ENCODE measurements at places on chromosomes 5 and 9.

DNA sequence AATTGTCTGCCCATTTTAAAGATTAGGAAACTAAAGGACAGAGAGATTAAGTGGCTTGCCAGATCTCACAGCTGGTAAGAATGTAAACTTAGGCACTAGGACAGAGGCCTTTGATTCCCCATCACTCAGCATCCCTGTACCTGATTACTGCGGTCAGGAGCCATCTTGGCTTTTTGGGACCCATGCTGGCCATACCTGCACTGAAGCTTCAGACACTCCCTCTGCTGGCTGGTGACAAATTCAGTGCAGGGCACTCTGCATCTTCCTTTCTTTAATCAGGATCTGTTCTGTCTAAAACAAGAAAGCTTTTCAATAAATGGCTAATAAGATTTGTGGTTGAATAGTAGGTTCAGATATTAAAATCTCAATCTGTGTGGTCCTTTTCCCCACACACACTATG lies 215.5 kb upstream of the RORB start:
- peak; percentile 17 for DNase-seq

DNA sequence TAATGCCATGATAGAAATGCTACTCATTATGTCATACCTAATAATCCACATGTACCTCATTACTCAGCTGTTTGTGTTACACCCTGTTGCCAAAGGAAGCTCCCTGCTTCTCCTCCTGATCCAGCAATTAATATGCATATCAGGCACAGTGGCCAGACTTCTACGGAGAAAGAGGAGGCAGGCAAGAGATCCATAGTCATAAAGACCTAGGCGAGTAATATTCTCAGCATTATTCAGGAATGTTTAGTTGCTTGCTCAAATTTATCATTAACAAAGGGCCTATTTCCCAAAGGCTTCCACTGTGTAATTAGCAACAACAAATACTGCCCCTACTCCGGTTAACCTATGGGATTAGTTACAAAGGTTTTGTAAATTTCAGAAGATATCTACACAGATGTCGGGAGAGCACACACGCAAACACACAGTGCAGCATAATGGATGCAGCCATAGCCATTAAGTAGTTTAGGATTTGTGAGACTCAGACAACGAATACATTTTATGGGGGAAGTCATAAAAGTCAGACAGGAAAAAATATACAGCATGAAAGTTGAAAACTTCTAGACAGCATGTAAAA lies 192.6 kb downstream of the EFNA5 start:
- DNase-seq = no peak

- no peak for DNase-seq
Observed at GRCh38 chr5:109304309-109304708, 105.5 kb downstream of the PJA2 start.

DNA sequence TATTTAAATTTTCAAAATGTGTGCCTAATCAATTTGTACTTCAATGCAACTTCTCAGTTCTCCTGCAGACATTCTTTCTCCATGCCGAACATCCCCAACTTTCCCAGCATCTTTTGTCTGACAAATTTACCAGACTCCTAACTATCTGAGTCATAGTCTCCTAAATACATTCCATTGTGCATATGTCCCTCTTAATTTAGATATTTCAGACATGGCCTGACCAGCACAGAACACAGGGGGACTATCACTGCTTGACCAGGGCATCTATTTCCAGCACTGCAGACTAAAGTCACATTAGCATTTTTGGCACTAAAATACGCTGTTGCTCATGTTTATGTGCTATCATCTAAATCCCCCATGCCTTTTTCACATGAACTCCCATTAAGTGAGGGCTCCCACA lies 71.9 kb downstream of the ITGA1 start:
- no peak for DNase-seq

DNA sequence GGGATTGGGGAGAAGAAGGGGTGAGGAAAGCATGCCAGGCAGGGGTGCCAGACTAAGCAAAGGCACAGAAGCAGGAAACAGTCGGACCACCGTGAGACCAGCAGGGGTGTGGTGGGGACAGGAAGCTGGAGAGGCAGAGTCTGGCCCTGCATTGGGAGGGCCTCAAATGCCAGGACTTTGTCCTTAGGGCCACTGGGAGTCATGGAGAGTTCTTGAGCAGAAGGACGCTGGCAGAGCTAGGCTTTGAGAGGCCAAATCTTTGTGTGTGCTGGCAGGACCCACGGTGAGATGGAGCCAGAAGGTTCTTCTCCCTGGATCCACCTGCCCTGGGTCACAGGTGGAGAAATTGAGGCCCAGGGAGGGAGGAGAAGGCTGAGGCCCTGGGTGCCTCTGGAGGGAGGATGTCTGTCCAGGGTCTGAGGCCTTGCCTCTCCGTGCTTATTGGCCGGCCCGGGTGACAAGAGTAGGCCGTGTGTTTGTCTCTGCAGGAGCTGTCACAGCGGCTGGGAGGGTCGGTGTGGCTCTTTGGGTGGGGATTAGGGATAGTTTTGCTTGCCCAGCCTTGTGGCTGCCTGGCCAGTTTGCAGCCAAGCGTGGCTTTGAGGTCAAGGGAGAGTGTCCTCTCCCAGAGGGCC lies 1.8 kb upstream of the ENG start:
- no peak for DNase-seq

DNA sequence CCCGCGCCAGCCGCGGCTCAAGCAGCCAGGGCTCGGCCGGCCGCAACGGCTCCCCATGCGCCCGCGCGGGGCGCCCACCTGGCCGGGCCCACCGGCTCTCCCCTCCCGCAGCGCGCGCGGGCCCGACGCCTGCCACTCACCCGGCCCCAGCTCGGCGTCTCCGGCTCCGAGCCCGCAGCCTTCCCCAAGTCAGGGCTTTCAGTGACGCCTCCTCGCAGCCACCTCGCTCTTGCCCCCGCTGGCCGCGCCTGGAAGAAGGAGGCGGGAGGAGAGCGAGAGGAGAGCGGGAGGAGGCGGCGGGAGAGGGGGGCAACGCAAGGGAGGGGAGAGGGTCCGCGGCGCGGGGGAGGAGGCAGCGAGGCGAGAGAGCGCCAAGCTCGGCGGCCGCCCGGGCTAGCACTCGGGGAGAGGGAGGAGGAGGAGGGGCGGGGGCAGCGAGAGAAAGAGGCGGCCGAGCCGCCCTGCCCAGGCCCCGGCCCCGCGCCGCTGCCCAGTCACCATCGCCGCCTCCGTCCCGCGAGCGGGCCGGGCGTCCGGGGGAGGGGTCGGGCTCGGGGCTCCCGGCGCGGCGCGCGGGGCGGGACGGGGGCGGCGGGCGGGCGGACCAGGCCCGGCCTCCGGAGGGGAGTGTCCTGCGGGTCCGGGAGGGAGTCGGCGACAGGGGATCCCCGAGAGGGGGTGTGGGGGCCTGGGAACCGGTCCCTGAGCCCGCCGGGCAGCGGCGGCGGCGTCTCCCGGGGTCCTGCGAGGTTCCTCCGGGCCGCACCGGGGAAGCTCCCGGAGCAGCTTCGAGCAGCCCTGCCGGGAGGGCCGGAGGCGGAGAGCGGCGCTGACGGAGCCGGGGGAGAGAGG lies at the start of gene LHFPL2:
Gene LHFPL2, minus strand, starts transcription at position 414 of the 852 bp plus-strand sequence. CDS start 138,559 bp downstream, outside the sequence.
- peak; percentile 51 for DNase-seq

- no peak for DNase-seq
Observed at GRCh38 chr5:61813361-61813760, 481.3 kb downstream of the ZSWIM6 start.

DNA sequence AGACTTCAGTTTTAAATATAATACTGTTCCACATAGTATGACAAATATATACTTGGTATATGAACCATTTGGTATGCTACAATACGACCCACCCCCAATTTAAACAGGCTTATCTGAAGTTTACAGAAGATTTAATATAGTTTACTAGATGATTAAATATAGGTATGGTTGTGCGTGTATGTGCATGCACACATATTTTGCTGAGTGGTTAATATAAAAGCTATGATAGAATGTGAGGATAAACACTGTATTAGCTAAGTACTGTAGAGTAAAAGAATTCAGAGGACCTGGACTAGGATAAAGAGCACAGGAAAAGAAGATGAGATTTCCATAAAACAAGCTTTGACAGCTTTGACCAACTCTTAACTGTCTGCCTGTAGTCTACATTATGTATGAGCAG lies 356.7 kb downstream of the PDE4D start:
- no peak for DNase-seq

DNA sequence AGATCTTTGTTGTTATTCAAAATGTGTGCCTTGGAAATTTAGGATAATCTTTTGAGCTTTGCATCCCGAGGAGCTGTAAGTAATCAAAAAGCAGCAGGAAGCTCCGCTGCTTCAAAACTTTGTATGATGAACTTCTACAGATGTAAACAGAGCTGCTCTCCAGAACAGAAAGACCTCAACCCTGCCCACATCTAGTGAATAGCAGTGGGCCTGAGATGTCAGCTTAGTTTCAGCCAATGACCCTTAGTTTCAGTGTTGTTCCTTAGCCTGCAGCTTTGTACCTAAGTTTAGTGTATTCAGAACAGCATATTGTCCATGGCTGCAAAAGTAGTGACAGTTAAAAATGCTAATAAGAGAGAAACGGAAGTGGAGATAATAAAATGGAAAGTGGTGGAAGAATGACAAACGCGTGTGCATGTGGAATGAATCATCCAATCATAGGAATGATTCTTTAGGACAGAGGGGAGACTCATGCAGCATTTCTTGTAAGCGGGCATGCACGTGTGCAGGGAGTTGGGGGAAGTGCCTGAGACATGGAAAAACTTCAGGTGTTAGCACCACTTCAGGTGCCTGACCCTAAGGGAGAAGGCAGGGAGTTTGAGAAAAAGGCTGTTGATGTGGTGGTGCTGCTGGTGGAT lies 24.9 kb downstream of the SNX24 start:
- no peak for DNase-seq

DNA sequence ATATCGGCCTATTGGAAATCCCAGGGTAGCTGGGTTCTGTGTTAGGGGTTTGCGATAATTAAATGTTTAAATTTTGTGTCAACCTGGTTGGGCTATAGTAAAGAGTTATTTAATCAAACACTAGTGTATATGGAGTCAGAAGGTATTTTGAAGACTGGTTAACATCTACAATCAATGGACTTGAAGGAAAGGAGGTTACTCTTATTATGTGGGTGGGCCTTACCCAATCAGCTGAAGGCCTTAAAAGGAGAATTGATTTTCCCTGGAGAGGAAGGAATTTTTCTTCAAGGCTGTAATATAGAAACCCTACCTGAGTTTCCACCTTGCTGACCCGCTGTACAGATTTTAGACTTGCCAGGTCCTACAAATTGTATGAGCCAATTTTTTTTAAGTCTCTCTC lies 411.4 kb downstream of the IRX1 start:
- no peak for DNase-seq

DNA sequence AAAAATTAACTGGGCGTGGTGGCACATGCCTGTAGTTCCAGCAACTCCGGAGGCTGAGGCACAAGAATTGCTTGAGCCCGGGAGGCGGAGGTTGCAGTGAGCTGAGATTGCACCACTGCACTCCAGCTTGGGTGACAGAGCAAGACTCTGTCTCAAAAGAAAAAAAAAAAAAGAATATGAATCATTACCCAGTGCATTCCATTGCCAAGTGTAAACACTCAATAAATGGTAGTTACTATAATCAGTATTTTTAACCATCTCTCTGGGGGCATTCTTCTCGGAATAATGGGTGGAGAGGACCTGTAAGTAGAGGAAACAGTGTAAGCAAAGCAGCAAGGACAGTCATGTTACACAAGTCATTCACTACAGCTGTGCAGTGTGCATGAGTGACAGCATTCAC lies 13.8 kb upstream of the RANBP17 start:
- DNase-seq = no peak

- no peak for DNase-seq
Observed at GRCh38 chr9:33489066-33489465, 15.3 kb upstream of the NOL6 start.

DNA sequence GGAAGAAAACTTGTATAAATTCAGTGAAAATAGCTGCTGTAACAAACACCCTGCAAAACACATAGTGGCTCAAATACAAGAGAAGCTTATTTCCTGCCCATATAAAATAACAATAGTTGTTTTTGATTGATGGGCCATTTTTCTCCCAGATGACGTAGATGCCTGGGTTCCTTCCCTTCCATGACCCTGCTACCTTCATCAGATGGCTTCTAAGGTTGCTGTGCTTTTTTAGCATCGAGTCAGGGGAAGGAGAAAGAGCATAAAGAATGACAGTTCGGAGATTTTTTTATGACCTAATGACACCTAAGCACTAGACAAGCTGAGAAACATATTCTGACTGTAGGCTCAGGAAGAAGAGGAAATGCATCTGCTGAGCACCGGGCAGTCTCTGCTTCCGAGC lies 34.7 kb upstream of the DPYSL3 start:
- DNase-seq = no peak

- DNase-seq = no peak
Observed at GRCh38 chr5:157594257-157594656, 18.7 kb upstream of the ADAM19 start.

DNA sequence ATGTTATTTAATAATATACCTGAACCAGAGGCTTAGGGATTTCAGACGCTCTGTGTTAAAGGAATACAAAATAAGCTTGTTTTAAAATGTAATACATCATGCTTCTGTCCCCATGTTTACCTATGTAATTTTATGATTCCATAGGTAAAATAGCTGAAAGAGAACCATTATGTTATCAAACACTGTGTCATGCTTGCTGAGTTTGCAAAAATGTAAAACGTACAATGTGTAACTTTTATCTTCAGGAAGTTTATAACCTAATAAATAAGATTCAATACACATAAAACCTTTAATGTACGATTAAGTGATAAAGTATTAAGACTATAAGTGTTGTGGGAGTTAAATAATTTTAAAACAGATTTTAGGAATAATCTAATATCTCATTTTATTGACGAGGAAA lies 94.1 kb downstream of the COMMD10 start:
- no peak for DNase-seq

DNA sequence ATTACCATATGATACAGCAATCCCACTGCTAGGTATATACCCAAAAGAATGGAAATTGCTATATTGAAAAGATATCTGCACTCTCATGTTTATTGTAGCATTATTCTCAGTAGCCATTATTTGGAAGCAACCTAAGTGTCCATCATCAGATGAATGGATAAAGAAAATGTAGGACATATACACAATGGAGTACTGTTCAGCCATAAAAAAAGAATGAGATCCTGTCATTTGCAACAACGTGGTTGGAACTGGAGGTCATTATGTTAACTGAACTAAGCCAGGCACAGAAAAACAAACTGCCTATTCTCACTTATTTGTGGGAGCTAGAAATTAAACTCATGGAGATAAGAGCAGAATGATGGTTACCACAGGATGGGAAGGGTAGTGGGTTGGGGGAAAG lies 63.1 kb upstream of the TTC23L start:
- no peak for DNase-seq

GRCh38 chr5:83265318-83265717 lies 188.0 kb downstream of the XRCC4 start:
- no peak for DNase-seq
